ENCODE measurements at places on chromosomes 7 and 10.

DNA sequence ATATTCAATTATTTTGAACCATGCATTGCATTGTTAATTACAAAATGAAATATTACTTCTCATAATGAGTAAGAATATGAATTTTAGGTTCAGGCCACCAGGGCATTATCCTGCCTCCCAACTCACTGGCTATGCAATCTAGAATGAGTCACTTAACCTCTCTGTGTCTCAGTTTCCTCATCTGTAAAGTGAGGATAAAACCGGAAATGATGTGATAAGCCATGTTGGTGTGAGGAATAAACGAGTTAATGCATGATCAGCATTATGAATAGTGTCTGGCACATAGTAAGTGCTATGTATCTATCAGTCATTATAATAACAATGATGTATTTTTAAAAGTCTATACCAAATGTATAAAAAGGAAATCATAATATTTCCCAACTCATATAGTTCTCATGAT is 85.5 kb downstream of the SEMA3D start:
- DNase-seq, result no peak

- no peak for DNase-seq
Observed at GRCh38 chr10:44955413-44956070, 4.1 kb upstream of the RASSF4 start.

GRCh38 chr10:123583639-123584418 is 82.3 kb upstream of the GPR26 start:
- DNase-seq, result peak; percentile 66

DNA sequence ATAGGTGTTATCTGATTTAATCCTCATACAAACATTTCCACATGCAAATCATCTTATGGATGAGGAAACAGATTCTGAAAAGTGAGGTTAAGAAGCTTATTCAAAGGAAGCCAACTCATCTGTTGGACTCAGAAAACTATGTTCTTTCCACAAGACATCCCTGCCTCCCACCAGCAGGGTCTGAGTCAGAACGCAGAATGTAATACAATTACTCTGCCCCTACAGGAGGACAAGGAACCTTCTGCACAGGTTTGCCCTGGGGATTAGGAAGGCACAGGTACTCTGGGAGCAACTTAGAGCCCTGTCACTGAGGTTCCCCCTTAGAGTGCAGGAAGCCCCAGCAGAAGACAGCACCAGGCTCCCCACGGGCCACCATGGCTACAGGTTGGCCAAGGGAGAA is 255.7 kb downstream of the TNS3 start:
- no peak for DNase-seq

DNA sequence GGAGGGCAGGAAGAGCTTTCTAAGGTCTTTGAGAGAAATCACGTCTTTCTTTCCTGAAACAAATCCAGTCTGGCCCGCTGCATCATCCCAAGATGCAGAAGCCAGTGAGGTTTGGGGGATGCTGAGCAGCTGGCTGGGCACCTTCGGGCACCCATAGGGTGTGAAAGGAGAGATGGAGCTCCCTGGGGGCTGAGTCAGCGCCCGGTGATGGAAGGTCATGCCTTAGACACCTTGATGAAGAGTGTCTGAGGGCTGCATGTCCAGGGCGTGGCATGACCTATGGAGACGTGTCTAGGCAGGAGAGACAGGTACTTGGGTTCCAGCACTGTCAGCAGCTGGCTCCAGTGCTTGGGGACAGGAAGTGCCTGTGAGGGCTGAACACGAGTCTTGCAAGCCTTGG is 88.3 kb downstream of the GOLGA7B start:
- no peak for DNase-seq

Data from NCI-H524 (cell line).